ENCODE measurements at places on chromosomes 3 and 15.

DNA sequence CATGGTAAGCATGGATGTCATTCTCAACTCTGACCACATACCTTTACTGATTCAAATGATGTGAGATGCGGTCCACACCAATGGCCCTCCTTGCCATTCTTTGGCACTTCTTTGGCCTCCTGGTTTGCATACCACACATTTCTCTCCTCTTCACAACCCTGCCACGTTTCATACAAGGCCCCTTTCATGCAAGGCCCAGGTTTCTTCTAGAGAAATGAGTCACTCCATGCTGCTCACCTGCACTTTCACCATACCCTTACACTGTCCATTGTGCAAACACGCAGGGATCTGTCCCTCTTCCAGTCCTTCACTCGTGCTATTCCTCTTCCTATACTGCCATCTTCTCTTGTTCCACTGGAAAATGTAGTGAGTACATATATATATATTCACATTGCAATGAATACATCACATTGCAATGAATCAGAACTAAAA lies 24.4 kb upstream of the SLC24A5 start:
- peak; percentile 34 for DNase-seq

DNA sequence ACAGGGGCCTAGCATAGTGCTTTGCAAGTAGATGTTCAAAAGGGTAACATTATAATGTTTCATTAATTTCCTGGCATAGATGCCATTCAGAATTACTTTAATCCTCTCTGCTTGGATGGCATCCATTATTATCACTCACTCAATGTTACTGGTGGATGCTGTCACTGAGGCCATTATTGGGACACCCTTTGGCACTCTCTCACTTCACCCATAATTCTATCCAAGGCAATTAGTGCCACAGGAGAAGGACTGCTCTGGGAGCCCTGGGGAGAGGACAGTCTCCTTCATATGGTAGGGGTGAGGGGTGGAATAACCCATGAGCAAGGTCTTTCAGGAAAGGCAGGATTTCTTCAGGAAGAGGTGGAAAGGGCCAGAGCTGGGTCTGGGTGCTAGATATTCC lies 28.7 kb upstream of the SLC28A1 start:
- DNase-seq, result no peak

- no peak for DNase-seq
Observed at GRCh38 chr15:43361313-43361903, 9.4 kb downstream of the ZSCAN29 start.

- no peak for DNase-seq
Observed at GRCh38 chr3:14602006-14602803, 49.4 kb upstream of the CCDC174 start.

DNA sequence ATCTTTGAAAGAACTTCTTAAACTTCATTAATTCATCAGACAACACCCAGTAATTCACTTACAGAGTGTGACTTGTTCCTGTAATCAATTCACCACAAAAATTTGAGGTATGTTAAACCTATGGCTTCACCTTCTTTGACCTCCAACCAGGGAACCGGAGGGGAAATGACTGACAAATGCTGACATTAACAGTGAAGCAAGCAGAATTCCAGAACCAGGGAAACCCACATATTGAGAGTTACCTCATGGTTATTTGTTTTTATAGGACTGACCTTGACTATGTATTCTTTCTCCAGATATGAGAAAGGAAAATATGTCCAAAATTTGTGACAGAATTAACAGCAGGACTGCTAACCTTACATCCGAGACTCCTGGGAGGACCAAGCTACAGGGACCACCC lies 2.7 kb downstream of the P3H2 start:
- peak; percentile 90 for DNase-seq

- DNase-seq, result peak; percentile 32
Observed at GRCh38 chr15:81752546-81752942, 293.3 kb downstream of the MEX3B start.
